ENCODE measurements at places on chromosomes 13 and 19.

DNA sequence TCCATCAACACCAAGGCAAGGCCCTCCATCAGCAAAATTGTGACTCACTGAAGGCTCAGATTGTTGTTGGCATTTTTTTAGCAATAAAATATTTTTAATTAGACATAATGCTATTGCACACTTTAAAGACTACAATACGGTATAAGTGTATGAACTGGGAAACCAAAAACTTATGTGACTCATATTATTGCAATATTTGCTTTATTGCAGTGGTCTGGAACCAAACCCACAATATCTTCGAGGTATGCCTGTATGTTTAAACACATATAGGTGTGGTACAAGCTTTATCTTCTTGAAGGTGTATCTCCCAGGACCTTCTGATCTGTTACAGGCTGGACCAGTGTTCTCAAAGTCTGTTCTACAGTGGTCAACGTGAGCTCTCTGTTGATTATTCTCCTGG is 142.3 kb upstream of the FNDC3A start:
- DNase-seq, result no peak

- no peak for DNase-seq
Measured at GRCh38 chr13:64154514-64154913, 2738.9 kb upstream of the PCDH20 start.

- no peak for DNase-seq
Measured at GRCh38 chr13:29193083-29193482, 372.9 kb downstream of the MTUS2 start.

DNA sequence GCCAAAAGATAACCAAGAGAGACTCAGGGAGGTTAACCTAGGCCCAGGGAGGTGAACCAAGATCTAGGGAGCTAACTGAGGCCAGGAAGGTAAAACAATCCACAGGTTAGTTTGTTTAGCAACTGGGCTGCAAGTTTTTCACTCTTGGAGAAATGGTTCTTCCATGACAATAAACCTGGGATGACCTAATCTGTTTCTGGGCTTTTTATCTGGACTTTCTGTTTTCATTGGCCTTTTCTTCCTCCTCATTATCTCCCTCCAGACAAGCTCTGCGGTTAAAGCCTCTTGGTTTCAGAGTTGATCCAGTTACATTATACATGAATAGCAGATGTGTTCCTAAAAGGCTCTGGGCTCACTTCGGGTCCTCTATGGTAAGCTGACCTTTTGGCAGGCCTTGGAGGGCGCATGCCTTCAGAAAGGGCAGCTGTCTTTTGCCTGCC is 44.2 kb downstream of the PCDH8 start:
- no peak for DNase-seq

DNA sequence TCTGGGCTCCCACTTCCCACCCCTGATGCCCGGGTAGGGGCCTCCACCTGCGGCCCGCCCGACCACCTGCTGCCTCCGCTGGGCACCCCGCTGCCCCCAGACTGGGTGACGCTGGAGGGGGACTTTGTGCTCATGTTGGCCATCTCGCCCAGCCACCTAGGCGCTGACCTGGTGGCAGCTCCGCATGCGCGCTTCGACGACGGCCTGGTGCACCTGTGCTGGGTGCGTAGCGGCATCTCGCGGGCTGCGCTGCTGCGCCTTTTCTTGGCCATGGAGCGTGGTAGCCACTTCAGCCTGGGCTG is 7.9 kb downstream of the DBP start:
- no peak for DNase-seq

DNA sequence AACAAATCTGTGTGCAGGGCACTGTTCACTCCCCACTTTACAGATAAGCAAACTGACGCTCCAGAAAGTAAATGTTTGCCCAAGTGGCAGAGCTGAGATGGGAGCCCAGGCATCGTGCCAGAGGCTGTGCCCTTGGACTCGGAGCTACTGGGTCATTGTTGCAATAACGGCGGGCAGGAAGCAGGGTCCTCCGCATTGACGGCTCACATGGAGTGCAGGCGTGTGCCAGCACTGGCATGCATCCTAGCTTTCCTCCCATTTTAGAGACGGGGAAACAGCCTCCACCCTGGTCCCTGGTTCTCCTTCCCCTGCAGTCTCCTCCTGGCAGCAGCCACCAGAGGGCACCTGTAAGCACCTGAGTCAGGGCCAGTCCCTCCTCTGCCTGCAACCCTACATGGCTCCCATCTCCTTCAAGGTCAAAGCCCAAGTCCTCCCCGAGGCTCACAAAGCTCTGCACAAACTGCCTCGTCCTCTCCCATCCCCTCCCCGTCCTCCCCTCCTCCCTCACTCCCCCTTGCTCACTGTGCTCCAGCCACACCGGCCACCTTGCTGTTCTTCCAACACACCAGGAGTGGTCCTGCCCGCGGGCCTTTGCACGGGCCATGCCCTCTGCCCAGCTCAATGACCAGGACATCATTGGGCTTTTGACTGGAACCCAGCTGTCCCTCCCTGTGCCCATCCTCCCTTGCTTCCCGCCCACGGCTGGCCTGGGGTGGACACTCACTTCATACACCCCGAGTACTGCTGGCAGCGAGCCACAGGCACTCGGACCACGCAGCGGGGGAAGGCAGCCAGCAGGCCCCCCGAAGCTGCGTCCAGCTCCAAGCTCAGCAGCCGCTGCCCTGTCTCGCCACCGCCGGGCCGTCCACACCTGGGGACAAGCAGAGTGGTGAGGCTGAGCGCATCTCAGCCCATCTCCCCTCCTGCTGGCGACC is 7.7 kb upstream of the LRG1 start:
- peak; percentile 52 for DNase-seq
